ENCODE measurements at places on chromosomes 1 and 21.

GRCh38 chr1:154490317-154490716, 11.7 kb upstream of the TDRD10 start:
- no peak for DNase-seq

DNA sequence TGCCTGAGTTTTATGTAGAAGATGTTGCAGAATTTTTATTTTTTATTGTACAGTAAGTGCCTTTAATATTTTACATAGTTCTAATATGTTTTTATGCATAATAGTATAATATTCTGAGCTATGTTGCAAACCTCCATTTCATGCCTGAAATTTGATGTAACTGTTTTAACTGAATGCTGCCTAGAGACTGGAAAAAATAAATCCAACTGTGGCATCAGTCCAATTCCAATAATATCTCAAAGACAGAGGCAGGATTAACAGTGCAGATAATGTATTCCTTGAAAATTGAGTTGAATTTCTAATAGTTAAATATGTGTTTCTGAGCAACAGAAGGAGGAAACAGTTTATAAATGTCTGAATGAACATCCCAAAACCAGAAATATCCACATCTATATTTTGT, 61.1 kb upstream of the KIF1B start:
- DNase-seq, result no peak

GRCh38 chr21:26560612-26561011, 12.5 kb downstream of the CYYR1 start:
- no peak for DNase-seq

GRCh38 chr1:98733782-98734112, 72.2 kb downstream of the SNX7 start:
- DNase-seq, result no peak

DNA sequence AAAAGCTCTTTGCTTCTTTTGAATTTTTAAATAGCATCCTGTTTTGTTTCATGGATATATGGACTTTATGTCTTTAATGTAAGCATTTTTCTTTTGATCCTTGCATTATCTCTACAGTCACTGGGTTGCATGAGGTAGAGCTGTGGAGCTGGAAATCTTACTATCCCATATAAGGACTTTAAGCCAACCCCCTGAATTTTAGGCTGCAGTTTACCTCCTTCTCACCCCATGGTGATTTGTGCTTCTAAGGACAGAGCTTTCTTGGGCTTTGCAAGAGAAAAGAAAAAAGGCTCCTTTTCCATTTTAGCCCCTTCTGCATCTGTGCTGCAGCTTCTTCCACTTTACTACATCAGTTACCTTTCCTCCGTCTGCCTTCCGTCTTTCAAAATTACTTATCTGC, 373.8 kb downstream of the HHAT start:
- DNase-seq, result no peak

GRCh38 chr1:48495911-48496310, 23.9 kb upstream of the SPATA6 start:
- no peak for DNase-seq

DNA sequence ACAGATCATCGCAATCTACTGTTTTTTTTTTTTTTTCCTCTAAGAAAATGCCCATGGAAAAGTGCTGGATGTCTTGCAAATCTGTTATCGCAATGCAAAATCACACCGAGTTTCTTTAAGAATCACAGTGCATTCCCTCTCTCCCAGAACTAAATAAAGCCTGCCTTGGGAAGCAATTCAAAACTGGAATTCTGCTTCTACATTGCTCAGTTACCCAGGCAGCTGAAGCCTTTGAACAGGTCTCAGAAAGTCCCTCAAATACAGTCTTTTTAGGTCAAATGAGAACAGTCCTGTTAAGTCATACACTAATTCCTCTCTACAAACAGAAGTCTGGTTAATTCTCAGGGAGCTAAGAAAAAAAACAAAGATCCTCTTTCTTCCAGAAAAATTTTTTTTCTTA, 46.3 kb downstream of the SLC30A10 start:
- DNase-seq, result no peak

- peak; percentile 32 for DNase-seq
Measured at GRCh38 chr1:104648269-104648691, 898.6 kb downstream of the AMY1C start.

DNA sequence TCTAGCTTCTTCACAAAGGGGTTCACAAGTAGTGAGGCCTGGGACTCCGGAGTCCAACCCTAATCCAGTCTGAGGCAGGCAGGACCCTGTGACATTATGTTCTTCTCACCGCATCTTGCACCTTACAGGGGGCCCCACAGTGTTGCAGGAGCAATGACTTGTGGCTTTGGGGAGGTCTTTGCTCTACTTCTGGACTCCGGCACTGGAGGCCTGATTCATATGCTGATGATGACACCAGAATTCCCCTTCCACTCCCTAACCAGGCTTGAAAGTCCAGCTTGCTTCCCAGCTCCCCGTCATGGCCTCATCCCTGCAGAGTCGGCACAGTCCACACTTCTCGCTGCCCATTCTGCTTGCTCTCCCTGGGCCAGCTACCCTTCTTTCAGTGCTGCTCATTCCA, 96.3 kb upstream of the SLC44A3 start:
- DNase-seq, result no peak

GRCh38 chr1:226125097-226125630, 61.4 kb downstream of the ACBD3 start:
- peak; percentile 83 for DNase-seq

- DNase-seq, result no peak
Measured at GRCh38 chr1:247295274-247295684, 36.4 kb downstream of the ZNF496 start.

GRCh38 chr1:51442616-51443015, 76.5 kb downstream of the EPS15 start:
- DNase-seq, result no peak

DNA sequence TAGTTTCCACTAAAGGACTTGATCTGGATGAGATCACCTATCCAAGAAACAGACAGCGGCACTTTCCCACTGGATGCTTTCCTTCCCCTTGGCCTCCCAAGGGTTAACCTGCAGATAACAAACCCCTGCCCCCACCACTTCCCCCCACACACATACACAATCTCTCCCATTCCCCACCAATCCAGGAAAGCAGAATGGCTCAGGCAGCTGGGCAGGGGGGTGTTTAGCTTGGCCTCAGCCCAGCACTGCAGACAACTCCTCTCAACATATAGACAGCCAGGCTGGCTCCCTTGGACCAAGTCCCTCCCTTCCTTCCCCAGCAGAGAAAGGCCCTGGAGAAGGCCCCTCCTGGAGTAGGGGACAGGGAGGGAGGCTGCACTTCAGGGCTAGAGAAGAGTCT, 24.6 kb downstream of the PLEKHA6 start:
- DNase-seq, result no peak

- DNase-seq, result peak; percentile 55
Measured at GRCh38 chr1:165592945-165593823, 37.9 kb upstream of the MGST3 start.

- no peak for DNase-seq
Measured at GRCh38 chr1:52533713-52534112, 19.2 kb downstream of the TUT4 start.

DNA sequence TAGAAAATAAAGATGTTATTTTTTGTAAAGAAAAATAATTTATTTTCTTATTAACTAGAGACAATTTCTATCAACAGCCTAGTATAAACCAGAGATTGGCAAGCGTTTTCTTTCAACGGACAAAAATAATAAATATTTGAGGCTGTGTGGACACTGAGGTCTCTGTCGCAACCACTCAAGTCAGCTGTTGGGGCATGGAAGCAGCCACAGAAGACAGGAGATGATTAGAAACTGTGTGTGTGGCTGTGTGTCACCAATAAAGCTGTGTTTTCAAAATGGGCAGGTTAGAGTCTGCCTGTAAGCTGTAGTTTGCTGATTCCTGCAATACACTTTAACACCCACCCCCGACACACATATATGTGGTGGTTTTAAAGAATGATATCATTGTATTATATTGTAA, 200.6 kb upstream of the HMCN1 start:
- DNase-seq, result no peak

GRCh38 chr1:11279152-11279551, 6.2 kb downstream of the UBIAD1 start:
- no peak for DNase-seq

DNA sequence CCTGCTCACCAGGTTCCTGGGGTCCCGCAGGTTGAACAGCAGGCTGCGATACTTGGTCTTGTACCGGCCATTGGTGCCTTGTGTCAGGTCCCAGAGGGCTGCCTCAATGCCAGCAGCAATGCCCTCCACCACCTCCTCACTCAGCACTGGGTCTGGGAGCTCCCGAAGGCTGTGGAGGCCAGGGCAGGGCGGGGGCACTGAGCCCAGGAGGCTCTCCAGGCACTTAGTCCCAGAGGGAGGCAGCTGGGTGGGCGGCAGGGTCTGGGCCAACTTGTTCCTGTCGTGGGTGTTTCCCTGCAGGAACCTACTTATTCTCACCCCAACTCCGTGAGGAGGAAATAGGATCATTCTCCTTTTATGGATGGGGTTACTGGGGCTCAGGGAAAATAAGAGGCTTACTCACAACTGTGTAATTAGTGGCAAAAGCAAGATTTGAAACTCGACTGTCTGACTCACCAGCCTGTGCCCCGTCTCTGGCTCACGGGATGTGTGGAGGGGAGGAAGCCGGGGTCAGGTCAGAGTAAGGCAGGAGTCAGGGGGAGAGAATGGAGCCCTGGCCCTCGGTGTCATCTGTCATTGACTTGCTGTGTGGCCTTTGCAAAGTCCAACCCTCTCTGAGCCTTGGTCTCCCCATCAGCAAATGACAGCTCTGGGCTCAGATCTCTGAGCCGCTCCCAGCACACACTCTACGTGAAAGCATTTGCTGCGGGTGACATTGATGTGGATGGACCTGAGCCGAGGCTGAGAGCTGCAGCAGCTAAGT, 17.2 kb downstream of the SPOCD1 start:
- no peak for DNase-seq

DNA sequence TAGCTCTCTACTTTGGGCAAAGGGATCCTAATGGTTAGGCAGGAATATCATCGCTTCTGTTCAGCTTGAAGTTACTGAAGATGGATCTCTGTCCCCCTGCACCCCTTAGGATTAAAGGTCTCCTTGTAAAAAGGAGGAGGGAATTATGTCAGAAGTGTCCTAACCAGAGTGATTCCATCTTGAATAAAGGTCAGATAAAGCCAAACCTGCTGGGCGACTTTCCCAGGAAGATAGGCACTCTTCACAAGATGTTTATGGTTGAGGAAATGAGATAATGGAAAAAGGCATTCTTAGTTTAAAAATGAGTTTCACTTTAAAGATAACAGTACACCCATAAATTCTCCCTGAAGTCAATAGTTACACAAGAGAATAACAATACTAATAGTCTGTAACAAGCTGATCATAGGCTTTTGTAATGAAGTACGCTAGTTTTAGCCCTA, 1.7 kb upstream of the NENF start:
- no peak for DNase-seq

DNA sequence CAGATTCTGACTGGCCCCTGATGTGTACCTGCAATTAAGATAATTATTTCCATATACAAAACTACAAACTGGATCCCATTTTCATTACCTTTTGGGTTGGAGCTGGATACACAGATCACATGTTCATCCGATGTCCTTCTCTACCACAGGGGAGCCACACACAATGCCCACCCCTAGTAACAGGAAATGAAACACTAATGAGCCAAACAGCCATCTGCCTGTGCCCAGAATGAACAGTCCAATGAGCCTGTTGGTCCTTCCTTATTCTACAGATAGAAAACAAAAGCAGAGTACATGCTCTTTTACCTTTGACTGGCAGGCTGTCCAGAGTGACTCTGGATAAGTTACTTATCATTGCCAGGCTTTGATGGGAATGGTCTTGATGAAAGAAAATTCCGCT, 68.6 kb downstream of the SIPA1L2 start:
- no peak for DNase-seq
